T-helper 17 cell (primary cell): ENCODE measurements at places on chromosomes 12 and 14. TPM values are rescaled to one million over a fixed set of nuclear protein-coding genes. Genes with fewer than 3 reads are reported as not detected.
A peak's percentile ranks its signal among the peaks of the same experiment; 100 is the strongest.

SOAT2 gene
- total RNA-seq, result 0.83 TPM

SLC5A8 gene
- not detected for total RNA-seq

MFAP5 gene
- total RNA-seq, result not detected

TSHR gene
- 0.13 TPM for total RNA-seq

COQ6 gene
- total RNA-seq, result 29.6 TPM

SLC25A29 gene
- 3.7 TPM for total RNA-seq

RTN1 gene
- total RNA-seq, result 3.4 TPM

RAN gene
- total RNA-seq, result 294 TPM

TM9SF1 gene
- total RNA-seq, result 22.3 TPM

RASSF8 gene
- total RNA-seq, result 0.05 TPM

CDKN1B gene
- total RNA-seq, result 202 TPM

RBP5 gene
- not detected for total RNA-seq

GRCh38 chr12:53844994-53845844 is 93.4 kb upstream of the HOXC13 start:
- DNase-seq, result no peak

DNA sequence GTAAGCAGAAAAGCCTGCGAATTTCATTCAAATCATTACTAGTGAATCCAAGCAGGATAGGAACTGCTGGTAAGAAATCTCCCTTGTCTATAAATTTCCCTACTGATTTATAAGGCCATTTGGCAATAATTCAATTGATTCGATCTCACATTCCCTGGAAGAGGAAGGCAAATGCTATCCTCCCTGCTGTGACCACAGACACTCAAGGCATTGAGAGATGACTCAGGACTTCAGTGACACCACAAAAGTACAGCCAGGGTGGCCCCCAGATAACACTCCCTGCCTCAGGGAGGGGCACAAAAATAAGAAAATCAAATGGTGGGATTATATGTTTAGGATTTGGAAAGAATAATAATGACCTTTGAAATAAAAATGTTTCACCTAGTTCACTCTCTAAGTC is 162.7 kb downstream of the GRIP1 start:
- no peak for DNase-seq

GRCh38 chr12:31853520-31853919 is 105.7 kb upstream of the RESF1 start:
- no peak for DNase-seq

DNA sequence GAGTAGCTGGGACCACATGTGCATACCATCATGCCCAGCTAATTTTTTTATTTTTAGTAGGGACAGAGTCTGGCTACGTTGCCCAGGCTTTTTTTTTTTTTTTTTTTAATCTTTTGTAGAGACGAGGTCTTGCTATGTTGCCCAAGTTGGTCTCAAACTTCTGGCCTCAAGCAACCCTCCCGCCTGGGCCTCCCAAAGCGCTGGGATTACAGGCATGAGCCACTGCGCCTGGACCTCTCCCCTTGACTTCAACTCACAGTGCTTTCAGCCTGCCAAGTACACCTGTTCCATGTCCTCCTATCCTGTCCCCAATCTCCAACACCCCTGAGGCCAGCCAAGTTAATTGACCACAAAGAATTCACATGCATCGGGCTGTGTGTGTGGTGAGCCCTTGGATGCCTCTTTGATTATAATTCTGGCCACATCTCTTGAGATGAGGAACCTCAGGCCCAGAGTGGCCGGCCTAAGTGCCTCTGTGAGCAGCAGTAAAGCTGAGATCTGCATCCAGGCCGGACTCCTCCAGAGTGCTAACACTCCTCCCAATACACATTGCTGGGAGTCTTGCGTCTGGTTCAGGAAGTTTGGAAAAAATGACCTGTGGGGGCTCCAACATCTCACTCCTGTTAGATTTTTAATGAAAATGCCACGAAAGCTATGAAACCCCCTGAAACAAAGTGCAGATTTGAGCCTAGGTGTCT is 6.8 kb downstream of the RAB35 start:
- no peak for DNase-seq

GRCh38 chr12:110647631-110648040 is 33.7 kb downstream of the TCTN1 start:
- DNase-seq, result no peak

DNA sequence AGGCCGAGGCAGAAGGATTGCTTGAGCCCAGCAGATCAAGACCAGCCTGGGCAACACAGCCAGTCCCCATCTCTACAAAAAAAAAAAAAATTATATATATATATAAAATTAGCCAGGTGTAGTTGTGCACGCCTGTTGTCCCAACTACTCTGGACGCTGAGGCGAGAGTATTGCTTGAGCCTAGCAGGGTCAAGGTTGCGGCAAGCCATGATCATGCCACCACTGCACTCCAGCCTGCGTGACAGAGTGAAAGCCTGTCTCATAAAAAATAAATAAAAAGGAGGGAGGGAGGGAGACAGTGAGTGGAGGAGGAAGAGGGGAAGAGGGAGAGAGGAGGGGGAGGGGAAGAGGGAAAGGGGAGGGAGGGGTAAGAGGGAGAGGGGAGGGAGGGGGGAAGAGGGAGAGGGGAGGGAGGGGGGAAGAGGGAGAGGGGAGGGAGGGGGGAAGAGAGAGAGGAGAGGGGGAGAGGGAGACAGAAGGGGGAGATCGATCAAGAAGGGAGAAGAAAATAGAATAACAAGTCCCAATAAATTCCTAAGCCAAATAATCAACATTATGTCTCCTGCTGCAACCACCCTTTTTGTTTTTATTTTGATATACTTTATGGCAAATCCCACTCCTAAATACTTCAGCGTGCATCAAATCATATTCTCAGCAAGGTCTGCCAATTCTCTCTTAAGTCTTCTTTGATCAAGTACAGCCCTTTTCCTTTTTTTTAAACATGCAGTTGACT is 163.9 kb downstream of the MED13L start:
- DNase-seq, result no peak

DNA sequence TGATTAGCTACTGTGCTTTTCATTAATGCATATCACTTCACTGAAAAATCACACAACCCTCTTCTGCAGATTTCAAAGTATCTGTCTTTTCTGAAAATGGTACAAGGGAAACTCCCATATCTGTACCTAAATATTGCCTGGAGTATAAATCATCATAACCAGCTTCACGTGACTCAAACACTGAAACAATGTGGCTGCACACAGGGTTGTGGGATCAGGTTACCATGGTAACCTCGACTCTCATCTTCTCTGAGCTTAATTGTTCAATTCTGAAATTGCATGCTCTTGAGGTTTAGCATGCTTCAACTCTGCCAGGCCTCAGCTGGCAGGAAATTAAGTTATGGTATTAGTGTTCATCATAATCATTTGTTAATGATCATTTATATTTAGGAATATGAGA is 77.5 kb upstream of the CPSF6 start:
- peak; percentile 18 for DNase-seq

GRCh38 chr14:30227876-30228275 is 300.2 kb upstream of the PRKD1 start:
- no peak for DNase-seq

- no peak for DNase-seq
These were observed 1.1 kb downstream of the ANO6 start for GRCh38 chr12:45216983-45217485.

DNA sequence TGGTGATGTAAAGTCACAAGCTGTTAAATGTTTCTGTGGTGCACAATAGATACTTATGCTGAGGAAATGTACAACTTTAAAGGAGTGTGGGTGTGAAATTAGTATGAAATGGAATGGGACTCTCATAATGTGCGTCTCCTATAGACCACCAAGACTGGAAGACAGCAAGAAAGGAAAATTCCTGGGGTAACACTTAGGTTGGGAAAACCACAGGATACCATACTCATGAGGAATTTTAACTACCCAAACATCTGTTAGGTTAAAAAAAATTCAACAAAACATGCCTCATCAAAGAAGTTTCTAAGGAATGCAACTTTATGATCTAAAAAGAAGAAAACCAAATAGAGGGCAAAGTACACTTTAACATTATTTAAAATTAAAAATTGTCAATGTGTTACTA is 113.7 kb upstream of the MYF6 start:
- DNase-seq, result no peak

GRCh38 chr12:79128956-79129355 is 264.4 kb downstream of the SYT1 start:
- DNase-seq, result no peak

DNA sequence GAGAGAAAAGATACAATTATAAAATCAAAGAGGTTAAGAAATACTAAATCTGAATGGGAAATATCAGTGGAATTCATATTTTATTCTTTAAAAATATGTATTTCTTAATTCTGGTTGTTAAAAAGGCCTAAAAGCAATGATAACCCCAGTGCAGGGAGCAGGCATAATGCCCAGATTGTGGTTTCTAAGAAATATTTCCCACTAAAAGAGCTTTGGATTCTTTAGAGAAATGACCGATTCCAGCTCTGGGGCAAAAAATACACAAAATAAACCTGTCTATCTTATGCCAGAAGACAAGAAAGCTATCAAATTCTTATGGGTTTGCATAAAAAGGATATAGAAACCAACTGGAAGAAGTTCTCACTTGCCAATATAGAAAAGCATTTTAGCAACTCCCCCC is 71.6 kb downstream of the PDE6H start:
- DNase-seq, result no peak

GRCh38 chr14:83255015-83255726 is 1721.5 kb upstream of the SEL1L start:
- DNase-seq, result no peak

DNA sequence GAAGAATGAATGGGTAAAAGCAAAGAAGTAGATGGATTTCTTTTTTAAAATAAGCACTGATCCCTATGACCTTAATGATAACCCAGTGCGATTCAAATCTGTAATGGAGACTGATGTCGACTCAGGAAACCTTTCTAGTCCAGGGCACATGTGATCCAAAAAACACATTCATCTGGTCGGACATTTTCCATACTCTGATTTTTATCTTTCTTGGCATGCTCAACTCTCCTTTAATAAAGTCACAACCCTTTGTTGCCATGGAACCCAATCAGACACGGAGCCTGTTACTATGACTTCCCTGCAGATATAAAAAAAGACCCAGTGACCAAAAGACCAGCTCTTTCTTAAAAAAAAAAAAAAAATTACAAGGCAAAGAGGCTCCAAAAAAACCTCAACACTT is 27.9 kb downstream of the TMCC3 start:
- no peak for DNase-seq

GRCh38 chr12:98901189-98901588 is 256.1 kb downstream of the APAF1 start:
- DNase-seq, result no peak

DNA sequence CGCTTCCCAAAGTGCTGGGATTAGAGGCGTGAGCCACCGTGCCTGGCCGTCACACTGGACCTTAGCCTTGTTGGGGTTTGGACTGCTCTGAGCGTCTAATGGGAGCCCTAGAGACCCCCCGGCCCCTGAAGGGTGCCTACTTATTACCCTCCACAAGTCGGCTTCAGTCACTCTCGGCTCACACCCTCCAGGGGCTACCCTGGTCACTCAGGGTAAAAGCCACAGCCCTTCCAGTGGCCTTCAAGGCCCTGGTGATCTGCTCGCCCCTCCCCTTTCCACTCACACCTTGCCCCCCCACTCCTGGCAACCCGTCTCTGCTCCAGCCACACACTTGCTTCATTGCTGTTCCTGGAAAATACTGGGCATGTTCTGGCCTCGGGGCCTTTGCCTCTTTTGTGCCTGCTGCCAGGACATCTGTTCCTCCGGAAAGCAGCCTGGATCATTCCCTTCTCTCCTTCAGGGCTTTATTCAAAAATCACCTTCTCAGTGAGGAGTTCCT is 3.6 kb upstream of the MORN3 start:
- DNase-seq, result no peak

GRCh38 chr14:100297320-100298300 is 8.6 kb downstream of the SLC25A29 start:
- no peak for DNase-seq

GRCh38 chr14:90040411-90040810 is 21.4 kb upstream of the KCNK13 start:
- no peak for DNase-seq

DNA sequence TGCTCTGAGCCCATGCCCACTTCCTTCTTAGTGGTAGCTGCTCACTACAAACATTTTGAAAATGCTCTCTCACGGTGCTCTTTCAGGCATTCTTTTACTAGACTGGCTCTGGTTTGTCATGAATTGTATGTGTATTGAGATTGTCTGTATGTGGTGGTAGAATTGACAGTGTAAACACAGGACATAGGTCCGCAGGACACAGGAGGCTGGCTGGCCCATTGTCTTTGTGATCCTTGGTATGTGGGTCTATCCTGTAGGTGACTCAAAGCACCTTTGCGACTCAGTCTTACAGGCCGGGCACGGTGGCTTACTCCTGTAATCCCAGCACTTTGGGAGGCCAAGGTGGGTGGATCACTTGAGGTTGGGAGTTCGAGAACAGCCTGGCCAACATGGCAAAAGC is 250.9 kb downstream of the C12orf75 start:
- no peak for DNase-seq

GRCh38 chr14:83842547-83842946 is 1687.4 kb upstream of the FLRT2 start:
- no peak for DNase-seq

DNA sequence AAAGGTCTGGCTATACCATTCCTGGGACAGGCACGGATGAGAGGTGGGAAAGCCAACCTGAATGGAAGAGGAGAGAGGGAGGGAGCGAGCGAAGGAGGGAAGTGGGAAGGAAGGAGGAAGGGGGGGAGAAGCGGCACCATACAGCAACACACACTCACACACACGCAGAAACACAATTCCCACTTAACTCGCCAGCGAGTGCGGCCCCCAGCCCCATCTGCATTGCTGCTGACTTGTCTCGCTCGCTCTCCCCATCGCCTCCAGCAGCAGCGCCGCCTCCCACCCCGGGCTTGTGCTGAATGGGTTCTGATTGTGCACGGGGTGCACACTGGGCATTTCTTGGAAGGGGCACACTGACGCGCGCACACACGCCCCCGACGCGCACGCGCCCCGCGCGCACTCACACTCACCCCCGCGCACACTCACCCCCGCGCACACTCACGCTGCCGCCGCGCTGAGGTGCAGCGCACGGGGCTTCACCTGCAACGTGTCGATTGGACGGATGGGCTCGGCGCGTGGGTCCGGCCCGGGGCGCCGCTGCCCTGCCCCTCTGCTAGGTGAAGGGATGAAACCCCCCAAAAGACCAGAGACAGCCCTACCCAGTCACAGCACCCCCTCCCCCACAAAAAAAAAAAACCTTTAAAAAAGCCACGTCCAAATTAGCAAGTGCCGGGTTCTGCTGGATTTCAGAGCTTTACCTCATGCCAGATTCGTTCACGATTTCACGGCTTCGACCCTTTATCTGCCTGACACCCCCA is 685 bp downstream of the GRIN2B start:
- no peak for DNase-seq

GRCh38 chr12:106594447-106594846 is 11.6 kb downstream of the RFX4 start:
- no peak for DNase-seq

DNA sequence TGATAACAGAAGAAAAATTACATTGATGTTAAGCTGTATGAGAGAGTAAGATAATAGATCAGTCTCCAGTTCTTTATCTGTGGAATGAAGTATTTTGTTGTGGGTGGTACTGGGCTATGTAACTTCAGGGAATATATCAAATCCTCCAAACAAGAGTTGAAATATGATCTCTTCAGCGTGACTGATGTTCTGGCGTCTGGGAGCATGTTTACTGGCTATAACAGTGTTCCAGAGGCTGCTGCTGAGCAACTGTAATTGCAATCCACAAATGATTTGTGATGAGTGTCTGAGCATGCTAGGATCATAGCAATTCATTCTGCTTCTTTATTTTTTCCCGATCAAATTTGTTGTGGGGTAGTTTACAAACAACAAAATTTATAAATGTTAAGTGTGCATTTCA is 18.6 kb upstream of the CCDC198 start:
- DNase-seq, result no peak

GRCh38 chr14:50106178-50106577 is 10.2 kb downstream of the VCPKMT start:
- DNase-seq, result no peak
